Globus pallidus (tissue), 1 donor: ENCODE measurements at places on chromosomes 1 and 21.

DNA sequence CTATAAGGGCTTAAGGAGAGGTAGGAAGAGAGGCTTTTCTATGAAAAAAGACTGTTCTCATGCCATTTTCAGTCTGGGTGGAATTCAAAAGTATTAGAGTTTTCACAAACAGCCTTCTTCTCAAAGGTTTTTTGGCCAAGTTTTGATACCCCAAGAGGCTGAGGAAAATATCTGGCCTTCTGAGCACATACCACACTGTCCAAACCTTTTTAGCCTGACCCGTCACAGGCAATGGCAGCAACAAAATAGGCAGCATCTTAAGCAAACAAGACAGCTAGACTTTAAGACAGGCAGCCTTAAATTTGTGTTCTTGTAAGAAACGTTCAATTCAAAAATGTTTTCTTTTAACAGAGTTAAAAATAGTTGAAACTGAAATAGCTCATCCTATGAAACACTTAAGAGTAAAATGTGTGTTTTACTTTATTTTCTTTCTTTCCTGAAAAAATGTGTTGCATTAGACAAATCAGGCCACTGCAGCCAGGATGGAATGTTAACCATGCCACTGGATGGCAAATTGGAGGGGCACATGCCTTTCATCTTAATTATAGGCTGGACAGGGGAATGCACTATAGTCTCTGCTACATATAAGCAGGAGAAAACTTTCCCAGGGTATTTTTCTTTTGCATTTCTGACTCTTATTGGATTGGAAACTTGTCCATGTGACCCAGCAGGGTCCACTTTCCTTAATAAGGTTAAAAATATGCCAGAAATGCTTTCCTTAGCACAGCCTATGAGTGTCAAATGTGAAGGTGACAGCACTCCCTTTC, 315.0 kb downstream of the TGFB2 start:
- DNase-seq = no peak

DNA sequence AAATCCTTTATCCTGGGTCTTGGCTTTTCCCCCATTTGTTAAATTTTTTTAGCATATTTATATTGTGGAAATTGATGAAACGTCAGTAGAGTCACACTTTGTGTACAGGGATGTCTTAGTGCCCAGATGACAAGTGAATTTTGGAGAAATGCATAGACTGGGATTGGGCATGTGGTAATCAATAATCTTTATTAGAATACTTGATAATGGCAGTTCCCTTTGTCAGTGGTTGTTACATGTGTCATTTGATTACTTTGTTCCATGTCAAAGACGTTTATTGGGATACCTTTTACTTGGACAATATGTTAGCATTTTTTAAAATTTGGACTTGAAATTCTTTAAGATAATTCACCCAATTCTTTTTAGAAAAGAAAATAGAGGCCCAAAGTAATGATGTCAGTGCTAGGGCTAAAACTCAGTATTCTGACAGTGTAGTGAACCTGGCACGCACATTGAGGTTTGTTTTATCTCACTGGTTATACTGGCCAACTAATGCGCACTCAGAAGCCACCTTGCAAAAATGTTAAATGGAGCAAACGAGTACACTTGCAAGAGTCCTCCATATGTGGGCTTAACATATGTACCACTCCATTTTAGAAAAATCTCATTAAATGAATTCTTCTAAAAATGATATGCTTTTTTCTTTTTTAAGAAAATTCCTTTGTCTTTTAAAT, 9.2 kb downstream of the PRPF38B start:
- DNase-seq = no peak

- peak; percentile 41 for DNase-seq
Observed at GRCh38 chr1:172745014-172745413, 86.1 kb downstream of the FASLG start.

- no peak for DNase-seq
Observed at GRCh38 chr1:153040950-153041631, at the start of gene SPRR2D. TSS of gene SPRR2D (minus strand) at chr1:153041120. CDS start at chr1:153040346, 774 bp downstream.

GRCh38 chr1:101507547-101507971, 270.7 kb downstream of the S1PR1 start:
- DNase-seq = no peak

DNA sequence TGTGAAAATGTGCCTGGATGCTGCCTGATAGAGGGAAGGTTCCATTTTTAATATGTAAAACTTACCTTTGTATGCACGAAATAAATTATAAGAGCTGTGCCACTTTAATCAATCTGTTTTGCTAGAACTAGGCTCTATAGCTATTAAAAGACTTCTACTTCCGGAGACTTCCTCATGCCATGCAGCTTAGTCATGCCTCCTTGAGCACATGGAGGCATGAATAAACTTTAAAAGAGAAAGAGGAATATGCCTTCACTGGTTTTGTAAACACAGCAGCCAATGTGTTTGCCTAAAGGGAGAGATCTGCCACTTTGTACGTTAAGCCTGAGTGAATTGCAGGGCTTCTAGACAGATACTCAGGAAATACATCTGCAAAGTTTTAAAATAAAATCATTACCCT, 604.6 kb downstream of the LRRIQ3 start:
- no peak for DNase-seq

DNA sequence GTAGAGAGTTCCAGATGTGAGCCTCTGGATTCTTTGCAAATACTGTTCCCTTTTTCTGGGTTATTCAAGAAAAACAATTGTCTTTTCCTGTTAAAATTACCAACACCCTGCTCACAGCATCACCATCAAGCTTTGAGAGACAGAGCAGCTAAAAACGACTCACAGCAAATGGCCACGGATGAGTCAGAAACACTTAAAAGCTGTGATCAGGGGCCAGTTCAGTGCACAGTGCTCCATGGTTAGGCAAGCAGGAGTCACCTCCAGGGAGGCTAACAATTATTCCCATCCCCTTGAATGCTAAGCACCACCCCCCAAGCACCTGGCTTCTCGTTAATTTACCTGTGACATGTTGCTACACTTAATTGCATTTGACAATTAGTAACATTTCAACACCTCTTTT, 128.4 kb upstream of the CAMK1G start:
- DNase-seq = no peak

DNA sequence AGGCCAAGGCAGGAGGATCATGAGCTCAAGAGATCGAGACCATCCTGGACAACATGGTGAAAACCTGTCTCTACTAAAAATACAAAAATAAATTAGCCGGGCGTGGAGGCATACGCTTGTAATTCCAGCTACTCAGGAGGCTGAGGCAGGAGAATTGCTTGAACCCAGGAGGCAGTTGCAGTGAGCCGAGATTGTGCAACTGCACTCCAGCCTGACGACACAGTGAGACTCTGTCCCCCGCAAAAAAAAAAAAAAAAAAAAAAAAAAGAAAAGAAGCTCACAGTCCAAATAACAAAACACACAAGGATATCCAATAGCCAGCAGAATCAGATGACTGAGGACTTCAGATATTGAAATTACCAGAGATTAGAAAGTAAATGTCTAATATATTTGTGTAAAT, 11.8 kb downstream of the AHCTF1 start:
- DNase-seq = no peak

DNA sequence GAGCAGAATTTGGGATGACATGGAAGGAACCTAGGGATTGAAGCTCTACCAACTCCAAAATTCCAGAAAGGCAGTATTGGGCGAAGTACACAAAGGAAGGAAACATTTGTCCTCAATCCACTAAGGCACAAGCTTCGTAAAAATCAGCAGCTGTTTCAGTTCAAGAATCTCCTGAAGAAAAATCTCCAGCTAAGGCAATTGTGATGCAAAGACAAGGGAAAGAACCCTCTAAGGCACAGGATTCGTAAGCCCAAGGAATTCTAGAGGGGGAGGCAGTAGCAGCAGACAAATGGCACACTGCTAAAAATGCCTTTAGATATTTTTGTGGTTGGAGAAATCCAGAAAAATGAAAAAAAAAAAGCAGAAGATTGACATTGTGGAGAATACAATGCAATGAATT, 64.5 kb upstream of the PLPPR5 start:
- no peak for DNase-seq

DNA sequence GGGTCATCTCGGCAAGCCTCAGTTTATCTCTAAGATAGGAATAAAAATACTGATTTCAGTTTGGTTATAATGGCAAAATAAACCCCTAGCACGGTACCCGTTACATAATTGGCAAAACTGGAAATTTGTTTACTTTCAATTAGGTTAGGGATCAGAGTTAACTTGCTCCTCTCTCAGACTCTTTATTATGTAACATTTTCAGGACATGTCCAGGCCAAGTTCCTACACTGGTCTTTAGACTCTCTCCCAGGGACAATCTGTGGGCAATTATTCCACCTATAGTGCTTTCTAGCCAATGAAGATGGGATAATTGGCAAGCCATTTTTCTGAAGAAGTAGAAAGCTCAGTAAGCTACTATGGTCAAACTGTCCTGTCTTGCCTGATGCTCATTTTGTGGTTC, 189.4 kb downstream of the NEK7 start:
- DNase-seq = no peak

DNA sequence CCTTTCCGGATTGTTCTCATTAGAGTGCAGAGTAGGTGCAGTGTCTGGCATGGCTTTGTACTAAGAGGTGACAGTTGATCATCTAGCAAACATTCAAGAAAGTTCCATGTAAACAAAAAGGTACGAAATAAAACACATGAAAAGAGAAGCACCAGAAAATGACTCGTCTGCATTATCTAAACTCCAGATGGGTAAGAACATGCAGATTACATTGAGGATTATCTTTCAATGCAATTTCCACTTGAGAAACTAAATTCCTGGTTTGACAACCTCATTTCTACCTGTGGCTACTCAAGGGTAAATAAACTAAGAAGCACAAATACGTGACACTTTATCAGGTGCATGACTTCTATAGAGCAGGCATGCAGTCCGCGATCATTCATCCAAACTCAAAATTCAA, 17.6 kb downstream of the SLC30A10 start:
- no peak for DNase-seq

GRCh38 chr1:66532798-66533783, 862 bp upstream of the SGIP1 start:
- DNase-seq = peak; percentile 47
